ENCODE measurements at places on chromosomes 2 and 18.

DNA sequence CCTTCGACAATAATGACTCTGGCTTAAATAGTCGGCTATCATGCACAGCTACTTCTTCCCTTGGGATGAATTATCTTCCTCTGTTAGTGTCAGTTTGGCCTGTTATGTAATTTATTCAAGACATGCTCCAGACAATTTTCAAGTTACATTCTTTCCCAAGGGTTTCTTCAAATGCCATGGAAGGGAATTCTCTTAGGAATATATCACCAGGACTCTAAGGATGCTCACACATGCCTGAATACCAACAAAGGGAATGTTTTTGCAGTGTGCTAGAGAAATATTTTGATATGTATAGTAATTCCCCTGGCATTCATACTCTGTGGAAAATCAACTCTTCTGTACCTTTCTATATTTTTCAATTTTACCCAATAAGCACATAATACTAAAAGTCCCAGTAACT, 286.0 kb upstream of the KYNU start:
- no peak for DNase-seq

DNA sequence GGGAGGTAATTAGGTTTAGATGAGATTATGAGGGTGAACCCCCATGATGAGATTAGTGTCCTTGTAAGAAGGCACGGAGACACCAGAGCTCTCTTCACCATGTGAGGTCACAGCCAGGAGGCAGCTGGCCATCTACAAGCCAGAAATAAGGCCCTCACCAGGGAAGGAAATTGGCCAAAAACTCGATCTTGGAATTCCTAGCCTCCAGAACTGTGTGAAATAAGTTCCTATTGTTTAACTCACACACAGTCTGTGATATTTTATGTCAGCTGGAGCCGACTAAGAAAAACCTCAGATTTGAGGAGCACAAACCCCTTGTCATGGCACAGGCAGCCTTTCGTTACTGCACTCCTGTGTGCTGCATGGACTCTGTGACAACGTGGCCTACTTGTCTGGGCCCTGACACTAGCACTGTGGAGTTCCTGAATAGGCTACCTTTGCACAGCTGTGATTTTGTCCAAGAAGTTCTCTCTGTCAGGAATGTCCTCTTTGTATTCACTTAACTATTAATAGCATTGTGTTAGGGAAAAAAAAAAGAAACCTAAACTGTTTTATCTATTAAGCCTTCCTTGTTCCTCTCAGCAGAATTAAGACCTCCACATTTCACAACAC, 319.8 kb downstream of the TDRD15 start:
- no peak for DNase-seq

GRCh38 chr2:183126635-183127034, 2.4 kb downstream of the NUP35 start:
- no peak for DNase-seq

GRCh38 chr2:136034629-136035028, 49.2 kb upstream of the DARS1 start:
- DNase-seq = no peak

DNA sequence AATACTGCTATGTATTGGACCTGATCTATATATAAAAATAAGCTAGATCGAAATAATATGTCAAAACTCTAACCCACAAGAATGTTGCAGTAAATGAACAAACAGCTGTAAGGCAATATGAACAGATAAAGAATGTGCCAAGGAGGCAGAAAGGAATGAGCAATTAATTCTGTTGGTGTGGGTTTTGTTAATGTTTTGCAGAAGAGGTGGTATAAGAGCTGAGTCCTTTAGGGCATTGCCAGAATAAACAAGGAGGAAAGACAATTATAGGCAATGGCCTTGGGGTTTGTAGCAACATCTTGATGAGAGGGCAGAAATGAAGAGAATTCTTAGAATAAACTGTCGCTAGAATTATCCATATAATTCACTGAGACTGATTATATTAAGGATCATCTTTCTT, 240.9 kb upstream of the GULP1 start:
- no peak for DNase-seq

DNA sequence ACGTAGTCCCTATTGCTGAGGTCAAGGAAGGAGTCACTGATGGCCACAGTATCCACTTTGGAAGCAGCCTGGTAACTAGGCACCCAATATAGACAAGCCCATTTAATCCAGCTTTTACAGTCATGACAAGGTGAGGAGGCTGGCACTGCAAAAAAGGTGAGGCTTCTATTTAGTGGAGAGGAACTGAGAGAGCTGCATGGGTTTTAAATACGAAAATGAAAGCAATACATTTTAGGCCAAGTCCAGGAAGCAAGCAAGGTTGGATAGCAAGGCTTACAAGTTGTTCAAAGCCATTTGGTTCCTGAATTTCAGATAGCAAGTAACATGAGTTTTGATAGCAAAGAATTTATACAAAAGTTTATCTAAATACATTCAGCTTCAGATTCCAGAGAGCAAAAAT, 80.4 kb downstream of the SGPP2 start:
- peak; percentile 16 for DNase-seq

GRCh38 chr2:134408386-134408785, 154.5 kb downstream of the MGAT5 start:
- DNase-seq = no peak

DNA sequence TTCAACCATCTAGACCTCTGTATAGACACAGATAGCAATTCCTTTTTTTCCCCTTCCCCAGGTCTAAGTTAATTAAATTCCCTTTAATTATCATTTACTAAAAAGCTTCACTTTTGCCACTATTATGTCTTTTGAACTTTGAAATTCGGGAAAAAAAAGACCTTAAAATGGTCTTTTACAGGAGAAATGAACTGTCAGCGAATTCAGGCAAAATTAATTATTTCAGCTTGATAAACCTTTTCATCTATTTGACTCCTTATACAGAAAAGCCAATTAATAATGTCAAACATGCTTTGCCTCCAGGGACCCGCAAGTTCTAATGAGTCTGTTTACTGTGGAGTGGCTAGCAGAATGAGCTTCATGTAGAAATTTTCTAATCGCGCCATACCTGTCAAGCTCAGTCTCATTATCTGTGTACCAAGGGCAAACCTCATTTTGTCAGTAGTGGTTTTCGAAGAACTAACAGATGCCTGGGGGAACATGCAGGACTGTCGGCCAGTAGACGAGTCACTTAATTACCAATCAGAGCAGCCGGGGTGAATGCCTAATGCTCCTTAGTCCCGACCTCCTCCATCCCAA, 287.7 kb downstream of the INSIG2 start:
- DNase-seq = no peak

DNA sequence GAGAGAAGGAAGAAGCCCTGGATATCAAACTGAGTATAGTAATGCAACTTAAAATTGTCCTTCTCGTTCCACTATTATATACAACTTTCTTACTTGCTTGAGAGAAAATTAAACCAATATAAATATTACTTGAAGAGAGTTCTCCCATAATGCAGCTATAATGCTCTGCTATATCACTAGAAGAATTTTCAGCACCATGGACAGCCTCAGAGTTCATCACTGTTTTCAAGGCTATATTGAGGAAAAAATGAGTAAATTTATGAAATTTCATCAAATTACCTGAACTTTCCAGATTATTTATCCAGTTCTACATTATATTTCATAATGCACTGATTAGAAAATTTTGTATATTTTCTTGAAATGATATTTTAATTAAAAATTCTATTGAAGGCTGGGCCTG, 1053.5 kb upstream of the FAM98A start:
- DNase-seq = no peak

DNA sequence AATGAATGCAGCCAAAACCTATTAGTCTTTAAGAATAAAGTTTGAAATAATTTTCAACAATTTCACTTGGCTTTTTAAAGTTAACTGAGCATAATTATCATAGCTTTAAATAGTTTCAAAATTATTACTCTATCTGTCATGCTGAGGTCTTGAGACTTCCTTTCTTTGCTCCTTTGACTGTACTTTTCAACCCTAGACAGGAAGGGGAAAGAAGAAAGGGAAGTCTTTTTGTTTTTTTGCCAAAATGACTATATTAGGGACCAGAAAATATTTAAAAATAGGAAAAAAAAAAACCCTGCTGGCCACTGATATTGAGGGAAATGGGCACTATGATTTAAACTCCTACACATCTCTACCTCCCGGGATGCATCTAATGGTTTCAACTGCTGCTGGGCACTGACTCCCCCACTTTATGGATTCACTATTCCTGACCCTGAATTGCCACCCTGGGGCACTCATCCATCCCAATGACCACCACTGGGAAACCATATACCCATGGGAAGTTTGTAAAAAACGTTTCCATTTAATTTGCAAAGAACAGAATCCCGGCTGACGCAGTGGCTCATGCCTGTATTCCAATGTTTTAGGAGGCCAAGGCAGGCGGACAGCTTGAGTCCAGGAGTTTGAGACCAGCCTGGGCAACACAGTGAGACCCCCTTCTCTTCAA, 50.5 kb downstream of the GAREM1 start:
- no peak for DNase-seq

DNA sequence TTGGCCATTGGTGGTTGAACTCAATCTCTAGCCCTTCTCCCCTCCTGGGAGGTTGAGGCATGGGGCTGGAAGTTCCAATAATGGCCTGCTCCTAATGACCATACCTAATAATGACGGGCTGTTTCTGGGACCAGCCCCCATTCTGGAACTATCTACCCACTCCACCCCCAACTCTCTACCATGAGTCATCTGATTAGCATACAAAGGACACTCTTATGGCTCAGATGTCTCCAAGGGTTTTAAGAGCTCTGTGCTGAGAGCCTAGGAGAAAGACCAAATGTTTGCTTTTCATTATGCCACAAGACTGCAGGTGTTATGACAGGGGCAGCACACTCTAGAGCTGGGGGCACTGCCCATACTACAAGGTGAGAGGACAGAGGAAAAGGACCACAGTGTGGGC, 137.0 kb upstream of the NCKAP5 start:
- no peak for DNase-seq

- DNase-seq = no peak
Measured at GRCh38 chr2:218569661-218570500, 1.2 kb downstream of the CNOT9 start.
